Spleen (tissue), 13 donors: ENCODE measurements at places on chromosomes 4 and X. TPM values are rescaled to one million over a fixed set of nuclear protein-coding genes. Genes with fewer than 3 reads are reported as not detected.

DNA sequence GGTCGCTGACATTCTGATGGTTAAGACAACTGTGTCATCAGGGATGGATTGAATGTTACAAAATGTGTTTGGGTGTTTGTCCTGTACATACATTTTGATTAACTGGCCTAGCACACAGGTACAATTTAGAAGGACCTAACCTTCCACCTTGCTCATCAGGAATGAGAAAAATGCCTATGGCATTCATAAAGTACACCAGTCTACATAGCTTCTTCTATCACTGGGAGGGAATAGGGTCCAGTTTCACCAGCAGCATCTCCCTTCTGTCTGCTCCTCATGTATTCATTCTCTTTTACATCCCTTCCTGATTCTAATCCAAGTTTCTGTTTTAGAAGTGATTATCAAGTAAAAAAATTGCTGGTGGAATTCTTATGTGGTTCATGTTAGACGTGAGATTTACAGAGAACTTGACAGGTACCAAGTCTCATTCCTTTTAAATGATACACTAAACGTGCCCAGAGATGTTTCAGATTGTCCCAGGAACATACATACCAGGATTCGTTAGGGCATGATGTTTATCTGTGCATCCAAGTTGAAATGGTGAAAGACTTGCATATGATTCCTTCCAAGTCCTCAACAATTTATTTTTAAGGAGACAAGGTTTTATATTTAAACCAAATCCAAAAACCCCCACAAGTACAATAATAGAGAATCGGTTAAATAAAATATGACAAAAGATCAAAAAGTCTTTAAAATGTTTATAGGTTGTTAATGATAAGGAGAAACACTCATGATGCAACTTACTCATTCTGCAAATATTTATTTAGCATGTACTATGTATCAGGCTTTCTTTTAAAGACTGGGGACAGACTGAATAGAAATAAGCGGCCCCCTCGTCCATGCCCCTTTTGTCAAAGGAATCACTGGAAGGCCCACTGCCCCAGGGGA, 359.1 kb downstream of the ZNF674 start:
- DNase-seq: no peak

DNA sequence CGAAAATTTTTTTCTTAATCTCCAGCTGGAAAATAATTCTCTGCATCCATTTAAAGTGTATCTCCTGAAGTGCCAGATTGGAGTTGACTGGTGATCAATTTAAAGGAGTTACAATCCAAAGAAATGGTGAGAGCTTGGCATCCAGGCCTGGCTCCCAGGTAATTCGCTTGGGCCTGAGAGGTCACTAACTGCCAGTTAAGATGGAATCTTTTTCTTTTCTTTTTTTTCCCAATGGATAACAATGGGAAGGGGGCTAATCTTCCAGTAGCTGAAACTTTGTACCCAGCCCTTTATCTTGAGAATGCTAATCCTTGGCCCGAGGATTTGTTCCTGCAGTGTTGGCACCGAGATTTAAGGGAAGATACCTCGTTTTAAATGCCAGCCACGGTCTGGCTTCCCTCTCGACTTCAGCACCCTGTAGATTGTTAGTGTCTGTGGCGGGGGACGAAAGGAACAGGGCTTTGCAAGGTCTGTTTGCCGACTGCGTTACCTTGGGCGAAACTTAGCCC, 13.3 kb upstream of the PITX2 start:
- DNase-seq: no peak

DNA sequence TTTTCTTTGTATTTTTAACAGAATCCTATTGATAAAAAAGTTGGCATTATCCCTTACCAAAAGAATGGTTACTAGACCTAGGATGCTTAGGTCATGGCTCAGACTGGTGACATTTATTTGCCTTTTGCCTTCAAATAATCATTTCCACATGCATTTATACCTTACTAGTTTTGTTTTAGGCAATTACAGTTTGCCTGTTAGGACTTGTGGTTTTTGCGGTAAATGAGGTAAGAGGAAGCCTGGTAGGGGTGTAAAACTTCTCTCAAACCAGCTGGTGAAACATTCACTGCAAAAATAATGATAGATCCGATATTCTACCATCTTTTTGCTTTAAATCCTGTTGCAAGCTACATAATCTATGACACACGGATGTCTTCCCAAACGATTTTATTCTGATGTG, 12.1 kb downstream of the LAMP2 start:
- no peak for DNase-seq

DNA sequence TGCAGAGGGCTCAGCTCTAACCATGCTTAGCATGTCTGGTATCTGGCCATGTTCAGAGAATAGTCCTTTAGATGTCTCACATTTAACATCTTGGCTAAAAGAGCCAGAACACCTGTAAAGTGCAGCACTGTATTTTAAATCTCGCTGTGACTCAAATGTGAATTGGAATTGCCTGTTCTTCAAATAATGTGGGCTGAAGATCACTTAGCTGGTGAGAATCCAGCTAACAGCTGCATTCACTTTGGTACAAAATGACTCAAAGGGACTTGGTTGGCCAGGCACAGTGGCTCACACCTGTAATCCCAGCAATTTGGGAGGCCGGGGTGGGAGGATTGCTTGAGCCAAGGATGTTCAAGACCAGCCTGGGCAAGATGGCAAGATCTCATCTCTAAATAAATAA, 63.5 kb upstream of the PLAC8 start:
- DNase-seq: no peak

- DNase-seq: no peak
These were observed at the start of gene PHOX2B for GRCh38 chr4:41748571-41749475. Gene PHOX2B (minus strand): TSS chr4:41748725. CDS start chr4:41748610, 115 bp downstream.

DNA sequence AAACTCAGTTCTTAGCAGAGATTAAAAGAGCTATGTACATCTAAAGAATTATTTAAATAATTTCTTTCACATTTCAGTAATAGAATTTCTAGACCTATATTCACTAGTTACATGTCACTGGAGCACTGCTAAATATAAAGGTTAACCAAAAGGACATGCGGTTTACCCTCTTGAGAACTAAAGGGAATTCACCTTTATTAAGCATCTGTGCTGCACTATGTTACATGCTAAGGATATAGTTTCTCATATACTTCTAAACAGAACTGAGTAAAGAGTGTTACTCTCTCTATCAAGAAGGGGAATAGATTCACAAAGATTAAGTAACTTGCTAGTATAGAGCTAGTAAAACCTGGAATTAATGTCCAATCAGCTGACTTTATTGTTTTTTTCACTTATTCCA, 7.6 kb downstream of the SPIN3 start:
- no peak for DNase-seq

DNA sequence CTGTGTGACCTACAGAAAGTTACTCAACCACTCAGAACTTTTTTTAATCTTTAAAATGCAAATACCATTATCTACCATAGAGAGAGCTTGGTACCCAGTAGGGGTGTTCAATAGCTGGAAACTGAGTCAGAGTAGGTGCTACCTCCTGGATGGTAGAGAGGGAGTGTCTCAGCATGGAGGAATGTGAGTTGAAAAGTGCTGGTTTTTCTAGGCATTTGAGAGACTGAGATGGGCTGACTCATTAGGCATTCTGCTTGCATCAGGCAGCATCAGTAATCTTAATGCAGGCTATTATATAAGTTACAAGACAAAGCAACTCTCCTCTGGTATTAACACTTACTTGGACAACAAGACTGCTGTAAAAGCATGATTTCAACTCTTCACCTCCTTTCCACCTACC, 70.9 kb upstream of the ARHGEF9 start:
- DNase-seq: no peak

GRCh38 chrX:46757593-46757992, 1.3 kb downstream of the SLC9A7 start:
- no peak for DNase-seq

The IGSF1 gene
- not detected for total RNA-seq

The RIPPLY1 gene
- not detected for total RNA-seq
